ENCODE measurements at places on chromosomes 2 and 18.

- no peak for DNase-seq
These were observed 73.1 kb downstream of the AAK1 start for GRCh38 chr2:69570474-69570873.

- no peak for DNase-seq
These were observed 157.6 kb upstream of the NDUFV2 start for GRCh38 chr18:8944871-8945245.

DNA sequence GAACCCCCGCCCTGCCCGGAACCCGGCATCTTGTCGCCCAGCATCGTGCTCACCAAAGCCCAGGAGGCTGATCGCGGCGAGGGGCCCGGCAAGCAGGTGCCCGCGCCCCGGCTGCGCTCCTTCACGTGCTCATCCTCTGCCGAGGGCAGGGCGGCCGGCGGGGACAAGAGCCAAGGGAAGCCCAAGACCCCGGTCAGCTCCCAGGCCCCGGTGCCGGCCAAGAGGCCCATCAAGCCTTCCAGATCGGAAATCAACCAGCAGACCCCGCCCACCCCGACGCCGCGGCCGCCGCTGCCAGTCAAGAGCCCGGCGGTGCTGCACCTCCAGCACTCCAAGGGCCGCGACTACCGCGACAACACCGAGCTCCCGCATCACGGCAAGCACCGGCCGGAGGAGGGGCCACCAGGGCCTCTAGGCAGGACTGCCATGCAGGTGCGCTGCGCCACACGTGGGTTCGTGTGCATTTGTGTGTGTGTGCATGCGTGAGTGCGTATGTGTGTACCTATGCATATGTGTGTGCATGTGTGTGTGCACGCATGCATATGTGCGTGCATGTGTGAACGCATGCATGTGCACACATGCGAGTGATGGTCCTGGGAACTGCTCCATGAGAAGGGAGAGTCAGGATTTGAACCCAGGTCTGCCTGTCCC lies 47.1 kb upstream of the ATG16L1 start:
- DNase-seq: no peak

- no peak for DNase-seq
These were observed 308.4 kb upstream of the THUMPD2 start for GRCh38 chr2:40087434-40087833.

DNA sequence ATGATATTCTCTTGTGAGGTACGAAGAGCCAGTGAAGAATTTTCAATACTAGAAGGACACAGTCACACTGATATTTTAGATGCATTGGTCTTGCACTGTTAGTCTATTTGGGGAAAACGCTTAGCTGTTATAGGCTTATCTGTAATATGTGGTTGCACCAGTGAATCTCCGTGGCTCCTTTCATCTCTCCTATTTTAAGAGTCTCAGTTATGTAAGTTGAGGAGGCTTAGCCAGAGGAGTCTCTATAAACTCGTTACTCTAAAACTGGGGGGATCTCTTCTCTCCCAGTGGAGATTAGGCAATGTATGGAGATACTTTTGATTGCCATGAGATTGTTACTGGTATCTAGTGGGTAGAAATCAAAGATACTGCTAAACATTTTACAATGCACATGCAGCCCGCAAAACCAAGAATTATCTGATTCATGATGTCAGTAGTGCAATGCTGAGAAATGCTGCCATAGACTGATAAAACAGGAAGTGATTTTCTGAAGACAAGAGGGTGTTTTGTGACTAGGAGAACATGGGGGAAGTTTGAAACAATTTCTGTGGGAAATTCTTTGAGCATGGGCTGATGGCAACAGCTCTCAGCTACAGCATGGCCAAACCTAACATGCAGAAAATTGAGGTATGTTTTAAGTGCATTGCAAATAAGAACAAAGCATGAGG lies 339.1 kb downstream of the SOX11 start:
- no peak for DNase-seq

GRCh38 chr2:160310118-160310828 lies 110.2 kb upstream of the ITGB6 start:
- DNase-seq: no peak

GRCh38 chr2:210128961-210129360 lies 42.2 kb downstream of the KANSL1L start:
- DNase-seq: no peak

GRCh38 chr2:150697596-150697995 lies 210.1 kb upstream of the RND3 start:
- DNase-seq: no peak

GRCh38 chr2:33782395-33783230 lies 183.5 kb upstream of the FAM98A start:
- DNase-seq: no peak

DNA sequence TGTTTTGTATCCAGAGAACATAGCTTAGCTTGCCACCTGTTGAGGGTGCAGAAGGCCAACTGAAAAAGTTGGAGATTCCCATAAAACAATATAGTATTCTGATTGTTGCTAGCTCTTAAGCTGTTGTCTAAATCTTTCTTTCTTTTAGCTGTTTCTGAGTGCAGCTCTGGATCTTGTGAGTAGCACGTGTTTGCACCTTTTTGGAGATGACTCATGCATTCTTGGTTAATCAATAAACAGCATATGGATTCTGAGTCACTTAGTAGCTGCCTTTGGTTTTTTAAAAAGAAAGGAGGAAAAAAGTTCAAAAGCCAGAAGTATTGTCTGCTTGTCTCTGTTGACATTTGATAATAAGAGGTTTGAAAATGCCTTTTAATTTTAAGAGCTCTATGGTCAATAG lies 483.0 kb upstream of the FSIP2 start:
- no peak for DNase-seq

GRCh38 chr2:229900012-229900411 lies 21.8 kb downstream of the TRIP12 start:
- no peak for DNase-seq

GRCh38 chr2:106841886-106842645 lies 43.9 kb downstream of the ST6GAL2 start:
- no peak for DNase-seq

- no peak for DNase-seq
These were observed 7.5 kb downstream of the CHRNA1 start for GRCh38 chr2:174756743-174757142.

DNA sequence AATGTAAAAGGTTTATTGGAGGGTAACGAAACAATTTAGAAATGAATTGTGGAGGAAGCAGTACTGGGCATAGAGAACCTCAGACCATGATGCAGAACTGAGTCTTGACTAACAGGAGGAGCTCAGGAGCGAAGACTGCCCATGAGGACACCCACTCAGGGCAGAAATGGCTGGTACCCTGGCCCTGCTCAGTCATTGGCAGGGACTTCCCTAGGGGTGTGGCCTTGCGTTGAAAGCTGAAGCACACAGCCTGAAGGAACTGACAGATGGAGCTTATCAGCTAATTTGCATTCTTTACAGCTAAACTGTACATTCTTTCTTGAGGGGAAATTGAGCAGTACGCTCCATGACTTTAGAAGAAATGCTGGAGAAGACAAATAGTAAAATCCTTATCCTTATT lies 57.1 kb downstream of the PDK1 start:
- DNase-seq: no peak

- no peak for DNase-seq
These were observed 233.3 kb downstream of the INSIG2 start for GRCh38 chr2:118321432-118322105.

DNA sequence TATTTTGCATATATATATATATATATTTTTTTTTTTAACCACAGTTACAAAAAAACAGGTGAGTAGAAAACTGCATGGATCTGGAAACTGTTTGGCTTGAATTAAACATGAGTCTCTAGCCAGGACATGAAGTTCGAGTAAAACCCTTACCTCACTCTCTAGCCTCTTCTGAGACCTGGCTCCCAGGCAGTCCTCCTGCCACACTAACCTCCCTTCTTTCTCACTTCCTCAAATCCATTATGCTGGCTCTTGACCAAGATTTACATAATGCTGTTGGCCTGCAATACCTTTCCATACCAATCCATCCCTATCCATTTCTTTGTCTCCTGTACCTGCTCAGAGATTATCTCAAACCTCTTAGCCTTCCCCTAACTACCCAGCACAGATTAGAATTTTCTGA lies 34.0 kb downstream of the PIGN start:
- DNase-seq: no peak

All from activated gamma-delta T cell (primary cell).